Germinal center (tissue), 1 donor: ENCODE measurements at places on chromosomes 4 and X.

DNA sequence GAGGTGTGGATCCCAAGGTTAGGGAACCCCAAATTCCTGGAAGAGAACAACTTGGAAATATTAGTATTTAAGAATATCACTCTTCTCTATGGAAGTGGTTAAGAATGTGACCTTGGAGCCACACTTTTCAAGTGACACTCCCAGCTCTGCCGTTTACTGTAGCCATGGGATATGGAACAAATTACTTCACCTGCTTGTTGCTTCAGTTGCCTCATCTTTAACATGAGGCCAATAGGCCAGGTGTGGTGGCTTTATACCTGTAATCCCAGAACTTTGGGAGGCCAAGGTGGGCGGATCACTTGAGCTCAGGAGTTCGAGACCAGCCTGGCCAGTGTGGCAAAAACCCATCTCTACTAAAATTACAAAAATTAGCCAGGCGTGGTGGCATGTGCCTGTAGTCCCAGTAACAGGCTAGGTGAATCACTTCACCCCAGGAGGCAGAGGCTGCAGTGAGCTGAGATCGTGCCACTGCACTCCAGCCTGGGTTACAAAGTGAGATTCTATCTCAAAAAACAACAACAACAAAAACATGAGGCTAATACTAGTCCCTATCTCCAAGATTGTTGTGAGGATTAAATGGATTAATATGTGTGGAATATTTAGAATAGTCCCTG is 13.0 kb downstream of the IL13RA1 start:
- DNase-seq, result no peak

DNA sequence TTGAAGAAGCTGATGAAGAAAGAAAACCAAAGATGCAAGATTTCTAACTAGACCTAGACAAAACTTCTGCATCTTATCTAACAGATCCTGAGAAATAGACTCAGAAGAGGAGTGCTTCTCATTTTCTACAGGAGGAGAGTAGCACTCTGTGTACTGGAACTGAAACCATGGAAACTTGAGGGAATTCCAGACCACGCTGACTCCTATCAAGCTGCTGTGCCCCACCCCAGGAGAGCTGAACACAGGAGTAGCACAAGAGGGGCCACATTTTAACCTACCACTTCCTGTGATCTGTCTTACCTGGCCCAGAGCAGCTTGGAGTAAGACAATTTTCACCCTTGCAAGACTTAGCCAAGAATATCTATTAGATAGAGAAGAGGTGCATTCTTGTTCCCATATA is 248.9 kb downstream of the SCFD2 start:
- DNase-seq, result no peak

GRCh38 chrX:104742355-104742754 is 176.4 kb downstream of the IL1RAPL2 start:
- no peak for DNase-seq

DNA sequence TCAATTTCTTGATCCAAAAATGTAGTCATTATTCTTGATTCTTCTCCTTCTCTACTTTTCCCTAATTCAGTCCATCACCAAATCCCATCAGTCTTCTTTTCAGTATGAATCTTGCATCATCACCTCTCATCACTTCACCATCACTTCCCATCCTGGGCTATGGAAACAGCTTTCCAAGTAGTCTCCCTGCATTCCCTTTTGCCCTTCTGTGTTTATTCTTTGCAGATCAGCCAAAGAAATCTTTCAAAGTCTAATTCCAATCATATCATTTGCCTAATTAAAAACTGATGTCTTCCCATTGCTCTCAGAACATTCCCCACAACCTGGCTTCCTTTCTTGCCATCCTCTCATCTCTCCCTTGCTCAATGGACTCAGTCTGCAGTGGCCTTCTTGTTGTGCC is 201.7 kb upstream of the ADAMTS3 start:
- DNase-seq, result no peak

- no peak for DNase-seq
Observed at GRCh38 chr4:155383541-155383940, 6.8 kb upstream of the MAP9 start.

GRCh38 chr4:123317211-123317610 is 79.4 kb upstream of the SPRY1 start:
- no peak for DNase-seq

GRCh38 chr4:142091085-142091513 is 454.7 kb downstream of the IL15 start:
- no peak for DNase-seq

GRCh38 chrX:964831-965416 is 247.5 kb downstream of the CRLF2 start:
- DNase-seq, result no peak

GRCh38 chrX:5681159-5681558 is 547.5 kb downstream of the NLGN4X start:
- peak; percentile 13 for DNase-seq

DNA sequence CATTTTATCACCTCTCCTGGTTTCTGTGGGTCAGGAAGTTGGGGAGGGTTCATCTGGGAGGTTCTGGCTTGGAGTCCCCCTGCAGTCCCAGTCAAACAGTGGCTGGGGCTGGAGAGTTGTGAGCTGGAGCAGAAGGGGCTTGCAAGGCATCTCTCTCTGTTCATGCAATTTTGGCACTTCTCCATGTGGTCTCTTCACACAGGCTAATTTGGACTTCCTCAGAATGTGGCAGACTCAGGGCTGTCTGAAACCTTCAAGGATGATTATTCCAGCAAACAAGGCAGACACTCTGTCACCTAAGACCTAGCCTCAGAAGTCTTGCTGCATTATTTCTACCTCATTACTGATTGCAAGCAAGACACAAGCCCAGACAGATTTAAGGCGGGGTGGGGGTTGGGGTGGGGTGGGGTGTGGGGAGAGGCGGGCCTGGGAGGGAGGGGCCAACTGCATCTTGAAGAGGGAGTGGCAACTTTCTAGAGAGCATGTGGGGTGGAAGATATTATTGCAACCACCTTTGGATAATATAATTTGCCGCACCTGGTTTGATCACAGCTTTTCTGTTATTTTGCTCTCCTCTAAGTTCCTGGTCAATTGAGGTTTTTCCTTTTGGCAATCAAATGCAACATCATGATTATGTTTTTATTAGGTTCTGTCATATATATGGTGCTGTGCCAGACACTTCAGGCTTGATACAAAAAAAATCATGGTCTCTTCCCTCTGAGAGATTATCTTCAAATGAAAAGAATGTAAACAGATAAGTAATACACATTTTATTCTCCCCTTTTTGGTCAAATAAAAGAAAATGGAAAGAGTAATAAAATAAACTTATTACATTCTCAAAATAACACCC is 799.5 kb downstream of the RPA4 start:
- DNase-seq, result no peak

- no peak for DNase-seq
Observed at GRCh38 chrX:65999563-66000148, 40.2 kb downstream of the VSIG4 start.

DNA sequence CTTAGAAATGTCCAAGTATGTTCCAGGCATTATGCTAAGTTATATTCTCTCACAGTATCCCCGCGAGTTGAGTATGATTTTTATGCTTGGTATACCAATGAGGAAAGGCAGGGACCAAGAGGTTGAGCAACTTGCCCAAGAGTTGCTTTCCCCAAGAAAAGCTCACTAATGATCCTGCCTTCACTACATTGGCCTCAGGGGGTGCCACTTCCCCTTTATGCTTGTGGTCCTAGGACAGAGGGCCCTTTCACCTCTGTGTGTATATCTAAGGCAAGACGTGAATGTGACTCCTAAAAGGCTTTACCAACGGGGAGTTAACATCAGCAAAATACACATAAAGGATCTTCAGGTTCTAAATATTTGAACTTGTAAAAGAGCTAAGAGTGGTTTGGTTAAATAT is 164.4 kb upstream of the CPEB2 start:
- DNase-seq, result no peak

DNA sequence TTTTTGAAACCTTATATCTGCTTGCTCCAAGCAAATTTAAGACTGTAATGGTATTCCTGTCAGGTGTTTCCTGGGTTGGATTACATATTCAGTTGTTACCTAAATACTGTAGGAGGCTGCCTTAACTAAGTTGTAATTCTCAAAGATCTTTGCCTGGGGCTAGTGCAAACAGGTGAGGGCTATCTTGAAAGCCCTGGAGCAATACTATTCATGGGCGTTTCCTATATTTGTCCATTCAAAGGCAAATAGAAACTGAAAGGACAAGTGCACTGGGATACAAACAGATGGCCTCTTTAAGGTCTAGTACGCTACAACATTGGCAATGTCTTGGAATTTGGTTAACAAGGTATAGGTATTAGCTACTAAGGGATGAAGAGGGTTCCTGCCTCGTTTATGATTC is 84.1 kb upstream of the CT45A1 start:
- DNase-seq, result no peak

DNA sequence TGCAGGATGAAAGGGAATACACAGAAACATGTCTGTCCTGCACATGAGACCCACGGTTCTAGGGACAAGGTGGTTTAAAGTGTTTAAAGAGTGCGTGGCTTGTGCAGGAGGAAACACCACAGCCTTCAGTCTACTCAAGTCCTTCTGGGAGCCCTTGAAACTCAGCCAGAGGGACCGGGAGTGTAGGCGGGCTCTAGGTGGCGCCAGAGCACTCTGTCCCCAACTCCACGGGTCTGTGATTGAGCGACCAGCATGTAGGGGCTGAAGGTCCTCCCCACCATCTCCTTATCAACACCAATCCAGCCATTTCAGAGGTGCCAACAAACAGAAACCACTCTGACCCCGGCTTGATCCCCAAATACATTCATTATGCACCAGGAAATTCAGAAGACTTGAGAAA is 82.0 kb upstream of the CLDN34 start:
- DNase-seq, result peak; percentile 48

- DNase-seq, result no peak
Observed at GRCh38 chrX:147476008-147476407, 435.7 kb upstream of the FMR1 start.

DNA sequence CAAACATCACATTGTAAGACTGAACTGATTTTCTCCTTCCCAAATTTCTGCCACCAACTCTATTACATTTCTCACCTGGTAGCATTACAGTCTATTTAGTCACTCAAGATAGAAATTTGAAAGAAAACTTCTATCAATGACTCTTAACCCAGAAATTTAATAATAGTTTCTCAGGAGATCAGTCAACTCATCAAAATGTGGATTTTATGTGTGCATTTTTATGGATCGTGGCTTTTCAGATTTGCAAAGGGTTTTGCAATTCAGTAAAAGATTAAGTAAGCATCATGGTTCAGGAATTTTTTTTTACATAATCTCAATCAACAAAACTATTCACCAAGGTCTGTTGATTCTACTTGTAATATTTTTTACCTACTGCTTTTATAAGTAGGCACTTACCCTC is 111.1 kb downstream of the CFAP299 start:
- DNase-seq, result no peak

DNA sequence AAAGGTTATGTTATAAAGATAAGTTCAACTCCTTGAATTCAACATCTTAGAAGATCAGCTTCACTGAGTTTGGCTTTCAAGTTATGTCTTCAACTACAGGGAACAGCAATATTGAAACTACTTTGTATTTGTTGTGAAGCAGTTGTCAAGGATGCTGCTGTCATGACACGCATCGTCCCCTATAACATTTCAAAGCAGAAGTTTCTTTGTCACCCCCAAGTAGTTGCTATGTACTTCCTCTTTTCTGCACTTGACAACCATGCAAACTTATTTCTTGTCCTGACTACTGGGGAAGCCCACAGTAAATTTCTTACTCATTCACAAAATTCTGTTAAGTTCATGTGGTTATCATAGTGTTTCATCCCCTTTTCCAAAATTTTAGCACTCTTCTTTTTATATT is 14.3 kb downstream of the ANTXR2 start:
- DNase-seq, result peak; percentile 54

DNA sequence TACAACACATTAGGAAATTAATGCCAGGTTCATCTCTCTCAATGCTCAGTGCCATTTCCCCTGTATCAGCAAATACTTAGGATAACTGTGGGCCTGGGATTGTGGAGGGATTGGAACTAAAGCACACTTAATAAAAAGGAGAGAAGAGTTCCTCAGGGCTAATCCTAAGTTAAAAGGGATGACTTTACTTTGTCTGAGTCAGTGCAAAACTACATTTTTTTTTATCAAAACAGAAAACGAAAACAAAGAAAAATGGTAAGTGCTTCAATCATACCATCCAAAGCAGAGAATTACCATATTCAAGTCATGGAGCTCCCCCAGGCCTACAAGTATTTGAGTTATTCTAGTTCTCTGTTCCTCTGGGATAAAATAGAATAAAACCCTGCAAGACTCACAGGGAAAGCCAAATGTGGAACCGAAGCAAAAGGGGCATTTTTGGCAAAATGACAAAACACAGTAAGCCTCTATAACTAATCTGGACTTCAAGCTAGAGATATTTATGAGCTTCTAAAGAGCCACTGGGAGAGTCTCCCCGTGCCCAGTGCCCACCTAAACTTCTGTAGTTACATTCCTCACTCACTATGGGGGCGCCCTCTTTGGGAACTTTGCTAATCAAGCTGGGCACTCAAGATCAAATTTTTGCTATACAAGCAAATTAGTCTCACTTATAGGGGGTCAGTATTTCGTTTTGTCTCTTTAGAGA is 53.4 kb downstream of the PALLD start:
- no peak for DNase-seq

GRCh38 chr4:30537456-30537855 is 182.7 kb upstream of the PCDH7 start:
- no peak for DNase-seq

- no peak for DNase-seq
Observed at GRCh38 chr4:111631215-111631999, 513.8 kb upstream of the FAM241A start.

DNA sequence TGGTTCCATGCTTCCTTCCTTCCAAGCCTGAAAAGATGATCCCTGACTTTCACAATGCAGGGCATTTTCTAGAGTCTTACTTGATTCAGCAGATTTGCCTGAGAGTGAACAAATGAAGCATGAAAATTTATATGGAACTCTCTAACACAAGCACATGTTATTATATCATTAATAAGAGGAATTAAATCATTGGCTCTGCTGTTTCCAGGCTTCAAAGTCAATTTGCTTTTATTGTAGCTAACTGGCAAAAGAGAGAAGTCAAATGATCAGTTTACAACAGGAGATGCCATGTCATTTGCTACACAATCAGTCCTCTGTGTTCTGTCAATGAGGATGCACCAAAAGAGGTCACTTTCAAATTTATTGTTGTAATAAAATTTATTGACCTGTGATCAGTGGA is 101.5 kb upstream of the UGT8 start:
- no peak for DNase-seq

DNA sequence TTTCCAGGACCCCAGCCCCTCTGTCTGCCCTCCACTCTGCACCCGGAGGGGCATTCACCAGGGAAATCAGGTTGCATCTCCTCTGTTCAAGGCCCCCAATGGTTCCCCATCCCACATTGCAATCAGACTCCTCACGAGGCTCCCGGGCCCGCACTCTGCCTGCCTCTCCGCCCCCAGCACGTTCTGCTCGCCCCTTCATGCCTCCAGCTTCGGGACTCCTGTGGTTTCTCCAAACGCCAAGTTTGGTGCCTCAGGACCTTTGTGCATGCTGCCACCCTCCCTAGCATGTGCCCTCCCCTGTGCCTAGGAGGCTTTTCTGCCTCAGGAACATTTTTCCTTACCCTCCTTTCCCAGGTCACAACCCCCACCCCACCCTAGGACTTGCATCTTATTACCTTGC is 183.6 kb upstream of the PSAPL1 start:
- DNase-seq, result no peak

GRCh38 chr4:105637408-105638176 is 70.9 kb downstream of the INTS12 start:
- no peak for DNase-seq
